DMS53 (cell line): ENCODE measurements at places on chromosomes 2 and 18.

GRCh38 chr2:22842205-22842869 lies 542.6 kb upstream of the KLHL29 start:
- DNase-seq = no peak

GRCh38 chr2:194304191-194304590 lies 1352.8 kb upstream of the SLC39A10 start:
- no peak for DNase-seq

DNA sequence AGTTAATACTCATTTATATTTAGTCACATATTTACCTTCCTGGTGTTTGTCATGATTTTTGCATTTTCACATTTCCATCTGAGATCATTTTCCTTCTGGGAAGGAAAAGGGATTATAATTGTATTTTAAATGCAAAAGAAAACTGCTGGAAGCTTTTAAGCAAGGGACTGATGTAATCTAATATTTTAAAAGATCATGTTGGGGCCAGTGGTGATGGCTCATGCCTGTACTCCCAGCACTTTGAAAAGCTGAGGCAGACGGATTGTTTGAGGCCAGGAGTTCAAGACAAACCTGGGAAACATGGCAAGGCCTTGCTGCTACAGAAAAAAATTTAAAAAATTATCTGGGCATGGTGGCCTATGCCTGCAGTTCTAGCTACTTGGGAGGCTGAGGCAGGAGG lies 149.0 kb downstream of the MIB1 start:
- DNase-seq = no peak

DNA sequence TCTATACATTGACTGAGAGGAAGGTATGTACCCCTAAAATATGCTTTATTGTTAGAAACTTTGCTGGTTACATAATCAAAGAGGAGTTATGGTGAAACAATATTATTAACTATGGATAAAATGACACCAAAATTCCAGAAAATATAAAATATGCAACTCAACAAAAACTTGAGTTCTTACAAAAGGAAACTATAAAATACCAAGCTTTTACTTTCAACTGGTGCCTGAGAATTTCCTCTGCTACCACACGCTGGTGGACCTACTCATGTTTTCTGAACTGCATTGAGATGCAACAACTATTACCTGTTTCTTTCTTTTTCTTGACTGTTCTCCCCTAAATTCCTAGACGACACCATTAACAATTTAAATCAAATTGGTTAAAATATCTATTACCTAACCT lies 8.2 kb upstream of the NFE2L2 start:
- no peak for DNase-seq
